ENCODE measurements at places on chromosomes 2 and 18.

DNA sequence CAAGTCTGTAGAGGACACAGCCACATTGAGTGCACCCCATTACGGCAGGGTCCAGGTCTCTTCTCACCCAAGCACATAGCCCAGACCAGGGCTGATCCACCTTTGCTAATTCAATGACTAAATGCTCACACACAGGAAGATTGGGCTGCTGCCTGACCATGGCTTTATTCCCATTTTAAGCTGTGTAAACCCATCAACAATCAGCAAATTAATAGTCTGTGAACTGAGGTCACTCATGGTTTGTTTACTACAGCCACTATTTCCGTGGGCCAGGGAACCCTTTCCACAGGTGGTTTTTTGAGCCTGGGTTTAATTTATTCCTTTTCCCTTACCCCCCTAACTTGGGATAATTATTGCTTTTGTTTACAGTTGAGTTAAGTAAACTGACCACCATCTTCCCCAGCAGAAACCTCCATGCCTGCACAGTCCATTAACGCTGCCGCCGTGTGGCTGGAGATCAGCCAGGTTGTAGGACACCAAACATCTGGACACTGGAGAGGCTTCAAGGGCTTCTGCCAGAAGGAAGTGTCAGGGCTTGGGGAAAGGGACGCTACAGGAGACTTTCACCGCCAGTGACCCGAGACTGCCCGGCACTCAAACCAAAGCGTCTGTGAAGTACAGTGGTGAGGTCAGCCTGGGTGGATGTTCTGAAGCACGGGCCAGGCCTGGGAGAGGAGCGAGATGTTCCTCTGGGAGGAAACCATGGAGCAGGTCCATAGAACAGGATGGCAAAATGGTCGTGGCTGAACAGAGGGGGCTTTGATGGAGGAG lies 282.9 kb downstream of the DYSF start:
- no peak for DNase-seq

DNA sequence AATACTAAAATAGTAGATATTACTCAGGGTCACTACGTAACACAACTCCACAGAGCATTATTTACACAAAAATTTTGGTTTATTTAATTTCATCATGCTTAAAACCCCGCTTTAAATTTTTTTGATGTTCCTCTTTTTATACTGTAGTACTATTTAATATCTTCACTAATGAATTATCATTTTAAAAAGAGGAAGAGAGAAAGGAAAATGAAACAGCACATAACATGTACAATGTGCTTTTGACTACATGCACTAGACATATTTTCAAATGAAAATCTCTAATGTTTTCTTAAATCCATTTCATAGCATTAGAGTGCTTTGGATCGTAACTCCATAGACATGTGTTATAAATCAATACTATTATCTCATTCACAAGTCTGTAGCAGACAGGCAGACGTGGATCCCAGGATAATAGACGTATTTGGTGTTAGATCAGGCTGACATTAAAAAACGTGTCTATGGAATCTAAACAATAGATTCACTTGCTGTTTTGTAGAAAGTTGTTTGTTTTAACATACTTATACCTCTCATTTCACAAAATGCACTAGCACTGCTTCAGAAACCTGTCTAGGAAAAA lies 897.0 kb downstream of the CPS1 start:
- no peak for DNase-seq

DNA sequence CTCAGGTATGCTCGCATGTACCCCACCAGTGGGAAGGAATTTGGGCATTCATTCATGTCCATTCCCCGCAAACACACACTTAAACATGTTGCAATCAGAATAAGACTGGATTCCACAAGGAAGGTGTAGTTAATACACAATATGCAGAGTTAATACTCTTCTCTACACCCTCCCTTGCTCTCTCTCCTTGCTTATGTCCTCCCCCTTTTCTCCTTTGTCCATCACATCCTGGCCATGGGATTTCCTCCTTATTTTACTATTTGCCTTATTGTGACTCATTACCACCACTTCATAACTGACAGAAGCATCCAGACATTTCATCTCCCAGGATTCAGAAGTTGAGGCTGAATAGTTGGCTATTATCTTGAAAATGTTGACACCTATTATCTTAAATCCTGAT lies 473.8 kb upstream of the SPHKAP start:
- no peak for DNase-seq

DNA sequence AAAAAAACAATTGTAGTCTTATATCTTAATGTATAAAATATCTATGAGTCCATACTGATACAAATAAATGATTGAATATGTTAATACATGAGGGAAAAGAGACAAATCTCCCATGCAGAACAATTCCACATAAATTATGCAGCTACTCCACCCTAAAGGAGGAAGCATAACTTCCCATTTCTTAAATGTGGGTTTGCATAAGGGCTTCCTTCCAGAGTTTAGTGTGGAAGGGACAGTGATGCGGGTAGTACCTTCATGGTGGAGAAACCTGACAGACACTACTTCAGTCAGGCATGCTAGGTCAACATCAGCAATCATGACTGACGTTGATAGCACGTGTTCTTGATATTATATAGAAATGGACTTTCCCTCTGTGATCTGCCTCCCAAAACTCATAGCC lies 146.9 kb upstream of the STON1 start:
- no peak for DNase-seq

GRCh38 chr2:17583166-17583565 lies 42.7 kb downstream of the VSNL1 start:
- no peak for DNase-seq

- no peak for DNase-seq
These were observed 19.8 kb upstream of the NT5DC4 start for GRCh38 chr2:112701052-112701451.

DNA sequence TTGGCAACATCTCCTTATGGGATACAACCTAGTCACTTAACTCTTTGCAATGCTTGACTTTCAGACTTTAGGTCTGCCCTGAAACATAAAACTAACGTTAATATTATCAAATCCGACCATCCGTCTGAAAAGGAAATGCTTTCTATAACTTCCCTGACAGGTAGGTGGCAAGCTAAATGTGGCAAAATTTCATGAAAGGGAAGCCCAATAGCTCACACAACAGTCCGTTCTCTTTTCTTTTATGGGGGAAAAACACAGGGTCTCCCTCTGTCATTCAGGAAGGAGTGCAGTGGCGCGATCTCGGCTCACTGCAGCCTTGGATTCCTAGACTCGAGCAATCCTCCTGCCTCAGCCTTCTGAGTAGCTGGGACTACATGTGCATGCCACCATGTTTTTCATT lies 52.9 kb downstream of the SFT2D3 start:
- no peak for DNase-seq
